ENCODE measurements at places on chromosomes 7 and 10.

GRCh38 chr7:101137651-101138212 lies 10.8 kb downstream of the SERPINE1 start:
- DNase-seq = no peak

GRCh38 chr10:77581738-77582137 lies 55.9 kb downstream of the KCNMA1 start:
- DNase-seq = no peak

- no peak for DNase-seq
These were observed 80.0 kb downstream of the RBM33 start for GRCh38 chr7:155724327-155725005.

DNA sequence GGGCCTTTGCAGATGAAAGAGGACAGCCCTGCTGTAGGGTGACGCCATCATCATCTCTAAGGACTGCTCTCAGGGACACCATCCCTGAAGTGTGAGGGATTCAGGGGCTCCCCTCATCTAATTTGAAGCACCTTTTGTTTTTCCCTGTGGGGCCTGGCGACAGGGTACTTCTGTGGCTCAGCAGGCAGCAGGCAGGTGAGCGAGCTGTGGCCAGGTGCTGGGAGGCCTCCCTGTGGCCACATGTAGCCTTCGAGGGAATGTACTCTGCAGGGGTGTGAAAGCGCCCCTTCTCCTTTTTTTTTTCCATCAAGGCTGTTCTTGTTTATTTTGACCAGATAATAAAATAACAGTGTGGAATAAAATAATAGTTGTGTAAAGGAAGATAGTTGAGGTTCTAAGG lies 118.2 kb upstream of the DPP6 start:
- DNase-seq = no peak

DNA sequence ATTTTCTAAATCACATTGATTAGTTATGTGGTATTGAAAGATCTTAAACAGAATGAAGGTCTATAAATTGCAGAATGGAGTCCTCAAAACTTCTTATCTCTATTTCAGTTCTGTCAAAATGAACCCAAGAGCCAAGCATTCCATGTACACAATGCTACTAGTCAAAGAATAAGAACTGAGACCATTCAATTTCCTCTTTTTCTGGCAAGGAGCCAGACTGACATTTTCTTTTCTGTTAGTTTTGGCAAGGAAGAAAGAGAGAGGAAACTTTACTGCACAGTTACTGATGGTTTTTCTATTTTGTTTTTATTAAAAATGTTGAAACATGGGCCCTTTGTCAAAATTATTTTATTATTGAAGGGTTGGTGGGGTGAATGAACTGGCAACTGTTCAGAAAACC lies 181.8 kb upstream of the FERD3L start:
- no peak for DNase-seq

DNA sequence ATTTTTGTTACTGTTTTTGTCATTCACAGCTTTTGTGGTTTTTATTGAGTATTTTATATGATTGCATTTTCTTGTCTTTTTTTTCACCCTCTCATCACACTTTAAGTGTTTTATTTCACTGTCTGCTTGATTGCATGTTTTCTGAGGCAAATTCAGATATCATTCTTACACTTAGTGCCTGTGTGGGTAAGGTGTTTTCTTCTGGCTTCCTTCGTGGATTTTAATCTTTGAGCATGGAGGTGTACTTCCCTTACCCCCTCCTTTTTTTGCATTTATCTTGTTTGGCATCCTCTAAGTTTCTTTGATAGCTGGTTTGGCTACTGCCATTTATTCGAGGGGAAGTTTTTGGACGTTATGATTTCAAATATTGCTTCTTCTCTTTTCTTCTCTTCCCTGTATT lies 127.9 kb downstream of the MLLT10 start:
- no peak for DNase-seq

DNA sequence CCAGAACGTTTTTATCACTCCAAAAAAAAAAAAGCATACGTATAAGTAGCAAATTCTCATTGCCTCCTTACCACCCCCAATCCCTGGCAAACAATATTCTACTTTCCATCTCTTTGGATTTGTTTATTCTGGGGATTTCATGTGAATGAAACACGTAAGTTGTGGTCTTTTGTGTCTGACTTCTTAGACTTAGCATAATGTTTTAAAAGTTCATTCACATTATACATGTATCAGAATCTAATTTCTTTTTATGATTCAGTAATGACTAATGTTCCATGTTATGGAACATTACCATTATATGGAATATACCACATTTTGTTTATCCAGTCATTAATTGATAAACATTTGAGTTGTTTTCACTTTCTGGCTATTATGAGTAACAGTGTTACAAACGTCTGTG lies 12.5 kb upstream of the KLHL7 start:
- no peak for DNase-seq

GRCh38 chr7:134737566-134738345 lies 41.7 kb upstream of the CALD1 start:
- no peak for DNase-seq
